Activated naive CD8-positive, alpha-beta T cell treated with anti-CD3 and anti-CD28 coated beads for 36 hours (primary cell): ENCODE measurements at places on chromosomes 4 and X. TPM values are rescaled to one million over a fixed set of nuclear protein-coding genes. Genes with fewer than 3 reads are reported as not detected.

BEND2 gene
- total RNA-seq: not detected

TEX11 gene
- not detected for total RNA-seq

NOP14 gene
- total RNA-seq: 102 TPM

RGN gene
- total RNA-seq: not detected

DNA sequence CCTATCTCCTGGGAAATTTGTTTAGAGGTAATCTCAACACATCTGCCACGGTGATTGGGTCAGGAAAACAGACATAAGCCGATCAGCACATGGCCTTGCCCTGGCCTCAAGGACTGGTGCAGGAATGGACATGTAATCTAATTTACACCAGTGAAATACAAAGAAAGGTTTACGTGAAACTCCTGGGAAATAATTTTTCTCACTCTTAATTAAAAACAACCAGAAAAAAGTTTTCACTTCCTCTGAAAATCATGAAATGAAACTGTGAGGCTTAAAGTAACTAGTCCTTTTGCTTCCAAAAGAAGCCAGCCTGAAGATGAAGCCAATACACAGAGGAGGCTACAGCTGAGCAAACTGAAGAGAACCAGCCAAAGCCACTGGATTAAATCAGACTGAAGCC, 154.1 kb upstream of the FAM241A start:
- no peak for DNase-seq

DNA sequence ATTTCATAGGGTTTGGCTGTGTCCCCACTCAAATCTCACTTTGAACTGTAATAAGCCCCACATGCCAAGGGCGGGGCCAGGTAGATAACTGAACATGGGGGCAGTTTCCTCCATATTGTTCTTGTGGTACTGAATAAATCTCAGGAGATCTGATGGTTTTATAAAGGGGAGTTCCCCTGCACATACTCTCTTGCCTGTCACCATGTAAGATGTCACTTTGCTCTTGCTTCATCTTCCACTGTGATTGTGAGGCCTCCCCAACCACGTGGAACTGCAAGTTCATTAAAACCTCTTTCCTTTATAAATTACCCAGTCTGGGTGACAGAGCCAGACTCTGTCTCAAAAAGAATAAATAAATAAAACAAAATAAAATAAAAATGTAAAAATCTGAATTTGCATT, 95.9 kb downstream of the PDS5A start:
- no peak for DNase-seq

GRCh38 chrX:115318139-115318538, 28.6 kb downstream of the LUZP4 start:
- no peak for DNase-seq

DNA sequence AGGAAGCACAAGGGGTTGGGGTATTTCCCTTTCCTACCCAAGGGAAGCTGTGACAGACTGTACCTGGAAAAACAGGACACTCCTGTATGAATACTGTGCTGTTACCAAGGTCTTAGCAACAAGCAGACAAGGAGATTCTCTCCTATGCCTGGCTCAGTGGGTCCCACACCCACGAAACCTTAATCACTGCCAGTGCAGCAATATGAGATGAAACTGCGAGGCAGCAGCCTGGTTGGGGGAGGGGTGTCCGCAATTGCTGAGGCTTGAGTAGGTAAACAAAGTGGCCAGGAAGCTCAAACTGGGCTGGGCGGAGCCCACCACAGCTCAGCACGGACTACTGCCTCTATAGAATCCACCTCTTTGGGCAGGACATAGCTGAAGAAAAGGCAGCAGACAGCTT, 197.7 kb downstream of the INPP4B start:
- no peak for DNase-seq

GRCh38 chrX:17642891-17643290, 94.4 kb upstream of the SCML1 start:
- DNase-seq: no peak

GRCh38 chr4:3468804-3469203, 5.7 kb downstream of the DOK7 start:
- DNase-seq: no peak

- no peak for DNase-seq
Observed at GRCh38 chr4:155208258-155209054, at the start of gene NPY2R. Gene NPY2R (plus strand): TSS chr4:155208636. CDS start chr4:155213940, 5,304 bp downstream.

GRCh38 chr4:61831987-61832386, 631.9 kb downstream of the ADGRL3 start:
- no peak for DNase-seq

DNA sequence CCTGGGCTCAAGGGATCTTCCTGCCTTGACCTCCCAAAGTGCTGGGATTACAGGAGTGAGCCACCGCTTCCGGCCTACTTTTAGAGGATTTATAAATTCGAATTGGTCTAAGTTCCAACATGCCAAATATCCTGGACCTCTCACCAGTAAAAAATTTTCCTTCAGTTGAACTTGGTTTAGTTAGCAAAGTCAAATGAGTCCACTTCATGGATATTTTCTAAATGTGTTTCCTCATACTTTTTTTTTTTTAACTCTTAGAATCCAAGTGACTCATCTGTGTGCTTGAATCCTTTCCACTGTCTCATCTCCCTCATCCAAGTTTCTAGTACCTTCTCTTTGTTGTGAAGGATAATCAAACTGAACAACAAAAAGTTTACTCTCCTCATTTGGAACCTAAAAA, 49.7 kb downstream of the RBM47 start:
- no peak for DNase-seq

DNA sequence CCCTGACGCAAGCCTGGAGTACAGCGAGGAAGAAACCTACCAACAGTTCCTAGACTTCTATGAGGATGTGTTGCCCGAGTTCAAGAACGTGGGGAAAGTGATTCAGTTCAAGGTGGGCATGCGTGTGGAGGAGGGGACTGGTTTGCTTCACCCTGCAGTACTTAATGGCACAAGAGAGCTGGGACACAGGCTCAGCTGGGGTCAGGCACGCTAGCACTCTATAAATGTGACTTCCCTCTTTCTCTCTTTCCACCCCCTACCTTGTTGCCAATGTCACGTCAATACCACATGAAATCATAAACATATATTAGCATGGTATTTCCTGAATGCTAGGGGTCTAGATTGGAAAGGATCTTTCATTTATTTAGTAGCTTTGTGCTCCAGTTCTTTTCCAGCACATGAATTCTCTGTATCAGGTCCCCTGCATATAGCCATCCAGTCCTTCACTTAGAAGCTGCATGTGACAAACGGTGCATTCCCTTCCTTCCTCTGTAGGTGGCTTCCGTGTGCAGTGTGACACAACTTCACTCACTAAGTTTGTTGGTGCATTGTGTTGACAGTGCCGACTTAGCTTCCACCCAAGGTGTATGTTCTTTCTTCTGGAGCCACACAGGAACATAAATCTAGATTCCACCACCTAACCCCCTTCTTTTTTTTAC, 25.6 kb downstream of the ZRSR2 start:
- peak; percentile 26 for DNase-seq
